ENCODE measurements at places on chromosomes 4 and X.

DNA sequence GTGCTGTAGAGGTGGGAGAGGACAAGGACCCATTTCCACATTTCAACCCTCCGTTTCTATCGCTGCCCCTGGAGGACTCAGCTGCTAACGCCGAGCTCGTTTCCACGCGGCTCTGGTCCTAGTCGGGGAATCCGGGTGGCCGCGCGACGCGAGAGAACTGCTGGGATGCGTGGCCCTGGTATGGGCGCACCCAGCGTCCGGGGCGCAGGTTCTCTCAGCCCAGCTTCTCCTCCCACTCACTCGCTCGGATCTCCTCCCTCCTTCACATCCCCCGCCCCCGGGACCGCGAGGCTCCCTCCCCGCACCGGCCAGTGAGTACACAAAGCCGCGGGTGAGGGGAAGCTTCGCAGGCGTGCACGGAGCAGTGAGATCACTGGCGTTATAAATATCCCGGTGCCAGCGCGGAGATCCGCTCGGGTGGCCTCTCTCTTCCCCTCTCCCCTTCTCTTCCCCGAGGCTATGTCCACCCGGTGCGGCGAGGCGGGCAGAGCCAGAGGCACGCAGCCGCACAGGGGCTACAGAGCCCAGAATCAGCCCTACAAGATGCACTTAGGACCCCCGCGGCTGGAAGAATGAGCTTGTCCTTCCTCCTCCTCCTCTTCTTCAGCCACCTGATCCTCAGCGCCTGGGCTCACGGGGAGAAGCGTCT, at the start of gene FGF5:
Gene FGF5 (plus strand): TSS at position 412 of the 649 bp plus-strand sequence. CDS start 161 bp downstream, at position 573.
- no peak for DNase-seq

DNA sequence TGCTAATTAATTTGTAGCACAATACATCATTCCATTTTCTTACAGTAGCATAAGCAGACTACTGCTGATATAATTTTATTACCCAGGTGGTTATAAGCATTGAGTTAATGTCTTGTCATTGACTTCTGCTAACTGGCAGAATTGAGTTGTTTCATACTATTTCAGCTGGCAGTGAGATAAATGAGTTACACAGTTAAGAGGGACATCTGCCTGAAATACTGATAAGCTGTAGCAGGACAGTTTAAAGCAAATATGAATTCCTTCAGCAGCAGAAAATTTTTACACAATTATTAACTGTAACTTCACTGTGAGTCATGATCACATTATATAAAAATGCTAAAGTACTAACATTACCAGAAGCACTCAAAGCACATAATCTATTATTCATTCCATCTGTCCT, 326.8 kb downstream of the INPP4B start:
- DNase-seq, result no peak

DNA sequence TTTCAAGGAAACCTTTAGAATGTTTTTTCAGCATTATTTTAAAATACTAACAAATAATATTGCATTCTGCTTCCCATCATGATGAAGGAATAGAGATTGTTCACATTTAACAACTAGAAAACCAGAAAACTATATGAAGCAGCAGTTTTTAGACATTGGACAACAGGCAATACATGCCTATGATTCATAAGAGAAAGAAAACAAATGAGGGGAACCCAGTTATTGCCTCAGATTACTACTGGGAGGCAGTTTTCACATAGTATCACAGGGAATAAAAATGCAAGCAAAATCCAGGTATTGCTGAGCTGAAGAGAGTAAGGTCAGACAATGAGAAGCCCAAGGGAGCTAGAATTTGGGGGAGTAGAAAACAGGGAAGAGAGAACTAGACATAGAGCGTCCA, 373.6 kb downstream of the MAPK10 start:
- DNase-seq, result no peak

DNA sequence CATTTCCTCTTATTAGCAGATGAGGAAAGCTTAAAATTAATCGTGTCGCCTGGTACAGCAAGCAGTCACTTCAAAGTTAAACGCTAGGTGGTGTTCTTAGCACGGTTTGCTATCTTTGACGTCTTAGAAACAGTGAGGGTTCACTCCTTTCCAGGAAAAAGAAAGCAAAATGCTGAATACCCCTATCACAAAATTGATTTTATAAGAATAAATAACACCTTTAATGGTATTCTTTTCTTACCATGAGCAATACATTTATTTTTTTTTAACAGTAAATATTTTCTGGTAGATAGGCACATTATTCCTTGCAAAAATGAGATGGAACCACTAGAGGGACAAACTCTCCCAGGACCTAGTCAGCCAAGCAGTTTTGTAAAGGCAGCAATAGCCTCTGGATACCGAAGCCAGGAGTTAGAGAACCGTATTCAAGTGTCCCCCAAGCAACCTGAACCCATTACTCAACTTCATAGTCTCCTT, 153.9 kb downstream of the KDR start:
- DNase-seq, result no peak

- no peak for DNase-seq
Observed at GRCh38 chr4:119794681-119795080, 166.1 kb upstream of the PDE5A start.

GRCh38 chr4:94570558-94570957, 118.8 kb downstream of the PDLIM5 start:
- no peak for DNase-seq

- peak; percentile 44 for DNase-seq
Observed at GRCh38 chrX:132615391-132616131, 126.7 kb upstream of the MBNL3 start.

DNA sequence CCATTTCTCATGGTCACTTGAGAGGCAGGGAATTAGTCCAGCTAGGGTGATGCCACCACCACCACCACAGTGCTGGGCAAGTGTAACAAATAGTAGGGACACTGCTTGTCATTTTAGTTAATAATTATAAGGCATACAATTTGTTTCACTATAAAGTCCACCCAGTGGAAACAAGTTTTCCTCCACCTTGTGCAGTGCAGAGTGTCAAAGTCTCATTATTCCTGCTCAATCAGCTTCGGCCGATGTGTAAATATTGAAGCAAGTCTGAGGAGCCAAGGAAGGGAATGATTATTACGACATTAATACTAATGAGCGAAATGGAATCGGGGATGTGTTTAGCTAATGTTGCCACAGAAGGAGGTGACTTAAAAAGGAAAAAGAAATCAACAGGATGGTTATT, 340.4 kb downstream of the NKX6-1 start:
- no peak for DNase-seq

DNA sequence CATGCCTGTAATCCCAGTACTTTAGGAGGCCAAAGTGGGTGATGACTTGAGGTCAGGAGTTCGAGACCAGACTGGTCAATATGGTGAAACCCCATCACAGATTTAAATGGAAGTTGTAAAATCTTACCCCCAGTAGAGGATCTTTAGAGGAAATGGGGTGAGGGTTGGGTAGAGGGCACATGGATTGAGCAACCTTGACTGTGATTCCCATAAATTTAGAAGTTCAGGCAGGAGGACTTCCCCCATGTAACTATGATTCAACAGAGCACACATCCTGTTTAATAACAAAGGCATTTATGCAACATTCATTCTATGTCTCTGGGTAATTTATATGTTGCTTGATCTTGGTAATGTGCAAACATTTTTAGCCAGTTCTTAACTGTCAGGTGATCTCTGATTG, 143.1 kb downstream of the RBM47 start:
- DNase-seq, result peak; percentile 95

DNA sequence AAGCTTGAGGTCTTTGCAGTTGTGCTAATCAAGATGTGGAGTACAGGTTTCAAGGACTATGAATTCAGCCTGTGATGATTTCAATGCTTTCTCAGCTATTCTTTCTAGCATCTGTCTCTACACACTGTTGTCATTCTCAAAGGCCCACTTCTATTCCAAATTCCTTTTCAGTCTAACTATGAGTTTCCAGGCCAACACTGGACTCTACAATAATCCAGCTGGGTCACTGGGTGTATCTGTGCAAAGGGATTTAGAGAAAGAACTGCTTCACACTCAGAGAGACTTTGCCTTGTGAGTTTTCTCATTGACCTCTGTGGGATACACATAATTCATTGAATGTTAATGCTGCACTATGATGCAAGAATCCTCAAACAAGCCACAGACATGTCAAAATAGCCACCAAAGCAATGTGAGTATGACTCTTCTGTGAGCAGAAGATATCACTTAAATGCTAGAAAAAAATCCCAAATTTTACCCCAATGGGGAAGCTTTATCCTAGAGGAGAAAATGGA, 171.8 kb upstream of the CLNK start:
- DNase-seq, result no peak

DNA sequence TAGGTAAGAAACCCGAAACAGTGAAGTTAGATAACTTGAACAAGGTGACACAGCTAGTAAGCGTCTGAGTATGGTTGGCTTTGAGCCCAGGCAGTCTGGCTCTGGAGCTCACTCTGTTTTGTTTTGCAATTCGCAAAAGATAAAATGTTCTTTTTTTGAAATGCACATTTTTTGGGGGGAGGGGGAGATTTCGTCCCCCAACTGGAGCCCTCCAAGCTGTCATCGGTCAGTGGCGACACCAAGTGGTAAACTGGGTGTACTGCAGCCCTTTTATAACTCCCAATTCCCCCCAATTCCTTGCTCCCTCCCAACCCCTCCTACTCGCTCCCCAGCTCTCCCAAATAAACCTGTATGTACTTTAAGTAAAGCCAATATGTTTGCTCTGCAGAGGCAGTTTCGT, 2.8 kb upstream of the CLCN5 start:
- DNase-seq, result peak; percentile 15
